Large intestine (tissue), 12 donors: ENCODE measurements at places on chromosomes 4 and X. TPM values are rescaled to one million over a fixed set of nuclear protein-coding genes. Genes with fewer than 3 reads are reported as not detected.

GRCh38 chr4:151703401-151703800, 57.4 kb downstream of the GATB start:
- H3K4me1 ChIP-seq = no peaks in the 10 kb centered on the region
- DNase-seq = no peak
- H3K36me3 ChIP-seq = peaks cover 33% of the 10 kb centered on the region
- H3K4me3 ChIP-seq = no peak overlapping the region
- H3K27ac ChIP-seq = no peak overlapping the region

DNA sequence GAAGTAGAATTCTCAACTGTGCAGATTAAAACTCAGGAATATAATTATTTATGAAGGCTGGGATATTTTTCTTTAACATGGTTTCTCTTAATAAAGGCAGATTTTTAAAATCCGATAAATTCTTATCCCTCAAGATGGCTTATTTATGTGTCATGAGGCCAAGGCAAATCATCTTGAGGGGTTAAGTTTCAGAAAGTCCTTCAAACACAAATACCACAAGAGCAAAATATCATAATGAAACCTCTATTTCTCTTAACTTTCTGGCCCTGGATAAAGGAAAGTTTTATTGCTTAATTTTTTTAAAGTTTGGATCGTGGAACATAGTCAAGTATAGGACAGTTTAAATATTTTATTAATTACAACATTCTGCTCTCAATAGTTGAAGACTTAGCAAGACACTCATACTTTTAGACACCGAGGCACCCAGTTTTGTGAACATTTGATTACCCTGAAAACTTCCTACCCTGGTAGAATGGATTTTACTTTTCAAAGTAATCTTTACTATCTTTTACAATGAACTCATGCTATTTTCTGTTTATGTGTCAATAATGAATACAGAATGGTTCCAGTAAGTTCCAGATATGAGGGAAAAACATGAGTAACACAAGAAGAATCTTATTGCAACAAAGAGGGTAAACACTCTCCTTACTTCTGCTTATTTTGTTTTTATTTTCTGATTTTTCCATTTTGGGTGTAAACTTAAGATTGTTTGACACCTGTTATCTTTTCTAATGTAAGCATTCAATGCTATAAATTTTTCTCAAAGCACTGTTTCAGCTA, 200.7 kb upstream of the IL15 start:
- H3K27ac ChIP-seq = no peak overlapping the region
- H3K4me1 ChIP-seq = no peaks in the 10 kb centered on the region
- H3K4me3 ChIP-seq = no peak overlapping the region
- no peaks in the 10 kb centered on the region for H3K36me3 ChIP-seq
- no peaks in the 10 kb centered on the region for H3K27me3 ChIP-seq
- DNase-seq = no peak

DNA sequence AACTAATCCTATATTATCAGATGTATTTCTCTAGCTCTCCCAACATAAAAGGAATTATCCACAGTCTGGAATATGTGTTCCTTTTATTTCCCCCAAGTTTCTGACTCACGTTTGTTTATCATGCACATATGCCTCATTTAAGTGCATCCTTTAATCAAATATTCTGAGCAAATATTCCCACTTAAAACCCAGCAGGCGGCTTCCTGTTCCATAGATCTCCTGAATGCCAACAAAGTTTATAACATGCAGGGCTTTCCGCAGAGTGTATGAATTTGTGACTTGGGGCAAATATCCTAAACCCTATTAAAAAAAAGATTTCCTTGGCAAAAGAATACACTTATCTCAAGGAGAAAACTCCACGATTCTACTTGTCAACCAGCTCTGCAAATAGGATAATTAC, 16.9 kb downstream of the GLRA2 start:
- H3K27me3 ChIP-seq = no peaks in the 10 kb centered on the region
- no peak overlapping the region for H3K4me3 ChIP-seq
- H3K4me1 ChIP-seq = no peaks in the 10 kb centered on the region
- DNase-seq = no peak
- no peaks in the 10 kb centered on the region for H3K36me3 ChIP-seq

DNA sequence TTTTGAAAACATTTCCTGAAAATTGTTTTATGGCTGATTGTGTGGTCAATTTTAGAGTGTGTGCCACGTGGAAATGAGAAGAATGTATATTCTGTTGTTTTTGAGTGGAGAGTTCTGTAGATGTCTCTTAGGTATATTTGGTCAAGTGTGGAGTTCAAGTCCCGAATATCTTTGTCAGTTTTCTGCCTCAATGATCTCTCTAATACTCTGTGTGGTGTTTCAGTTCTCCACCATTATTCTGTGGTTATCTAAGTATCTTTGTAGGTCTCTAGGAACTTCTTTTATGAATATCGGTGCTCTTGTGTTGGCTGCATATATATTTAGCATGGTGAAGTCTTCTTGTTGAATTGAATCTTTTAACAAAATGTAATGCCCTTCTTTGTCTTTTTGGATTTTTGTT, 113.3 kb downstream of the LINC00632 start:
- no peak overlapping the region for H3K4me3 ChIP-seq
- H3K36me3 ChIP-seq = no peaks in the 10 kb centered on the region
- DNase-seq = no peak
- H3K27me3 ChIP-seq = no peaks in the 10 kb centered on the region
- no peak overlapping the region for H3K27ac ChIP-seq
- H3K4me1 ChIP-seq = no peaks in the 10 kb centered on the region

The PIM2 gene
- 11.5 TPM for polyA plus RNA-seq

The C4orf51 gene
- polyA plus RNA-seq = not detected

The GABRG1 gene
- 0.03 TPM for polyA plus RNA-seq

The GRIA3 gene
- polyA plus RNA-seq = 0.43 TPM

The EDA gene
- 25.1 TPM for polyA plus RNA-seq
